ENCODE measurements at places on chromosomes 5 and 9. TPM values are rescaled to one million over a fixed set of nuclear protein-coding genes. Genes with fewer than 3 reads are reported as not detected.

Gene C5orf22
- 22.9 TPM for total RNA-seq

DNA sequence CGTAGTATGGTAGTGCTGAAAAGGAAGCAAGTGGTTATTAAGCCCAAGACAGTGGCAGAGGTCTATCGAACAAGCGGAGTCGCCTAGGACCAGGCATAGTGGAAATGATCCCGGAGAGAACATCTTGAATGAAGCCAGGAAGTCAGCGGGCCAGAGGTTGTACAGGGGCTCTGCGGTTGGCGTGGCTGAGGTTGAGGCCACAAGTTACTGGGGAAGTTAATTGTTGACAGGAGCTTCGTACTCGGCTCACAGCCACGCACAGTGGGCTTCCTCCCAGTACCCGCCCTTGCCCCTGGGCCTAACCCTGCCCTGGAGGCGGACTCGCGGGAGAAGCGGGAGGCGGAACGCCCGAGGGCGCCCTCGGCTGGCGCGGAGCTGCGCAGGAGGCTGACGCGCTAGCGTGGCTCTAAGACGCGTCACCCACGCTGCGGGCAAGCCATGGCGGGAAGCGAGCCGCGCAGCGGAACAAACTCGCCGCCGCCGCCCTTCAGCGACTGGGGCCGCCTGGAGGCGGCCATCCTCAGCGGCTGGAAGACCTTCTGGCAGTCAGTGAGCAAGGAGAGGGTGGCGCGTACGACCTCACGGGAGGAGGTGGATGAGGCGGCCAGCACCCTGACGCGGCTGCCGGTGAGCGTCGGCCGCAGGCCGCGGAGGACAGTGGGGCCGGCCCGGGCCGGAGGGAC, at the start of gene FBXO4:
Gene FBXO4 (plus strand): TSS at position 410 of the 683 bp plus-strand sequence. CDS start 29 bp downstream, at position 439.
- H3K27ac ChIP-seq: peak within 1 kb of the TSS; percentile 73
- DNase-seq: peak; percentile 61
- H3K4me3 ChIP-seq: peak within 1 kb of the TSS; percentile 66
- no peaks in the 10 kb centered on the region for H3K27me3 ChIP-seq
- peaks cover 3% of the 10 kb centered on the region for H3K4me1 ChIP-seq

- H3K27ac ChIP-seq: no peak overlapping the region
- no peaks in the 10 kb centered on the region for H3K4me1 ChIP-seq
- H3K36me3 ChIP-seq: no peaks in the 10 kb centered on the region
- no peak for DNase-seq
- H3K4me3 ChIP-seq: no peak overlapping the region
Observed at GRCh38 chr9:13570068-13570974, 290.8 kb upstream of the MPDZ start.

GRCh38 chr5:178478370-178478769, 111.8 kb downstream of the COL23A1 start:
- no peak overlapping the region for H3K4me3 ChIP-seq
- H3K4me1 ChIP-seq: peaks cover 2% of the 10 kb centered on the region
- no peaks in the 10 kb centered on the region for H3K36me3 ChIP-seq
- no peak for DNase-seq
- no peak overlapping the region for H3K27ac ChIP-seq

Measured in HCT116 (cell line).